ENCODE measurements at places on chromosomes 7 and 10.

DNA sequence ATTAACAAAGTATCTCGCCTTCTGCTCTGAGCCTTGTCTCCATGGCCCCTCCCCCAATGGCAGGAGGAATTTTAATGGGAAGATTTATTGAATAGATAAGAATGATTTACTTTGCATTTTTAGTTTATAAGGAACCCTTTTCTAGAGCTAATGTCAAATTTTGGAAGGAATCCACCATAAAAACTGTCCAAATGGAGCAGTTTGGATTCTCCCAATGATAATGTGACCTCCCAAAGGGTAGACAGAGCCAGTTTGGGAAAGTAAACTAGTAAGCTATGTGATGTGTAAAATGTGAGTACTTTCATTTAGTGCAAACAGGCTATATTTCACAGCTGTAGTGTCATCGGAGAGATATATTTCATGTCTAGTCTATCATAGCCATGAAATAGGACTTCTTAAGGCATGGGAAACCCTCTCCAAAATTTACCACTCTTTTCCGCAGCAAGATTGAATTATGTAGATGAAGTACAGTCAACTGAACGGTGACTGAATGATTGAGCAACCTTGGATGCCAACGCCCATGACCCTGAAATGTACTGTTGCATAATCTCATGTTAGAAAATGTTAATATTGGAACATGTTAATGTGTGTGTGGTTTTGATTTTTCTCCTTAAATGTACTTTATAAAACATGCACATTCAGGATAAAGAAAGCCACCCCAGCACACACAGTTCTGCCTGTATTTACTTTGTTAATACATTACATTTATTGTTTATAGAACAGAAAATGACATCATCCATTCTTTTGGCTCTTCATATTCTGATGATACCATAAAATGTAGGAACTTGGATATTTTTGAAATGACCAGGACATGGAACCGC, 140.6 kb downstream of the NRP1 start:
- no peak for DNase-seq

DNA sequence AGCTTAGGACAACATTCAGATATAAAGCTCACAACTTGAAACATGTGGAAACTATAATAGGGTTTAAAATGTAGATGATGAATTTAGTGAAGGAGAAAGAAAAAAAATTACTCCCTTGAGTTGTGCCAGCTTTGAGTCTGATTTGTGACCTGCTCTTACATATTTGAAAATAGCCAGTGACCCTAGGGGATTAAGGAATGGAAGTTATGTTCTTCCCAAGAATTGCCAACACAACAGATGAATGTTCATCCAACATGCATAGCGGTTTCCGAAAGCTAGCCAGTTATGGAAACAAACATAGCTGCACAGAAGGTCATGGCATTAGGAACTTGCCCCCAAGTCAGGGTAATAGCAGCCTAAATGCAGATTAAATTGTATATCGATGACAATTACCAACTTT, 10.8 kb downstream of the TMEM196 start:
- DNase-seq = no peak

DNA sequence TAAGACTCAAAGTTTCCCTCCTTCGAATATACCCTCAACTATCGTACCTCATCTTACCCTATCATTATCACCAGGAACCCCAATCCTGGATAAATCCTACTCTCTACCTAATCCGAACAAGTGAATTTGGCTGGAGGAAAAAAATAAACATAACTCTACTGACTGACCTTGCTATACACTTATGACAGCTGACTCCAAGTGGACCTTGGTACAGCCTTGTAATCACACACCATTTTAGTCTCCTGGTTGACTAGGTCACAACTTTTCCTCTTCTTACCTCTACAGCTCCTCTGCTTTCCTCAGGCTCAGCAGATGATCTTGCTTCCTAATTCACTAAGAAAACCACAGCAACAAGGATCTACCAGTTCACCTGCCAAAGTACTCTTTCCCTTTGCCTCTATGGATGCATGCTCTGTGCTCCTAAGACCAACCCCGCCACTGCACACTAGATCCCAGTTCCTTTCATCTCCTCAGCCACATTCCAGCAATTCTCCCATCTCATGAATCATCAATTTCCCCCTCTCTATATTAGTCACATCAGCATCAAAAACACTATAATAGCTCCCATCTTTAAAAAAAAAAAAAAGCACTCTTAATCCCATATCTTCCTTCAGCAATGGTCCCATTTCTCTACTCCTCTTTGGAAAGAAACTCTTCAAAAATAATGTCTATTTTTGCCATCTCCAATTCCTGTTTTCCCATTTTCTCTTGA, 35.5 kb downstream of the COA1 start:
- no peak for DNase-seq

DNA sequence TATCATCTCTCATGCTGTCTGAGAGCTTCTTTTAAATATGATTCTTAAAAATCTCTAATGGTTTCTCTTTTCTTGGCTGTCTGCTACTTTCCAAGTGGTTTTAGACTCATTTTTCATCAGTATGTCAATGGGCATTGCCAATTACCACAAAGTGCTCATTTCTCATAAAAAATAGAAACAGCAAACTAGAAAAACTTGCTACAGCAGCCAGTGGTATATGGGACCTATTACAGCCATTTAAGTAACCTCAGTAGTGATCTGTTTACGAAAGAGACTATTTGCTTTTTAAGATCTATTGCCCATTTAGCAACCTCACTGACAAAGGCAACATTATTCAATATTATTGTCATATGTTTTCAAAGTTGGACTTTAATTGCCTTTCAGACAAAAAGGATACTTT, 207.1 kb upstream of the RHOBTB1 start:
- no peak for DNase-seq

DNA sequence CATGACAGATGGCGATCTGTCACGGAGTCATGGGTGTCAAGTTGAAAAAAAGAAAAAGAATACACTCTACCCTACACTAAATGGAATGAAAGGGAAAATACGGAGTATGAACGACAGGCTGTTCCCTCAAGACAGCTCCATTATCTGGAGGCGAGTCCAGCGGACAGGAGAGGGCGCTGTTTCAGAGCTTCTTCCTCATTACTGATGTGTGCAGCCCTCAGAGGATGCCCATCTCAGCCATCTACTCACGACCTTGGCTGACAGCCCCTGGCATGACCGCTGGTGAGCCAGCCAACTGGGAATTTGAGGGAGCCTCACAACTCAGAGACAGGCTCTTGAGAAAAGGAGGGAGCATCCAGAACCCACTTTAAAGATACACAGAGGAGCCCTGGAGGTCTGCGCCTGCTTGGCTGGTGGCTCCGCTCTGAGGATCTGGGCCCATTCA, 49.6 kb upstream of the SMNDC1 start:
- DNase-seq = peak; percentile 89
